K562 (cell line): ENCODE measurements at places on chromosomes 6 and 20. TPM values are rescaled to one million over a fixed set of nuclear protein-coding genes. Genes with fewer than 3 reads are reported as not detected.

- DNase-seq: no peak
These were observed 105.1 kb downstream of the TRMT11 start for GRCh38 chr6:126091466-126091865.

Gene CNR1
- 0.43 and 0.94 TPM in 2 replicates for polyA plus RNA-seq

DNA sequence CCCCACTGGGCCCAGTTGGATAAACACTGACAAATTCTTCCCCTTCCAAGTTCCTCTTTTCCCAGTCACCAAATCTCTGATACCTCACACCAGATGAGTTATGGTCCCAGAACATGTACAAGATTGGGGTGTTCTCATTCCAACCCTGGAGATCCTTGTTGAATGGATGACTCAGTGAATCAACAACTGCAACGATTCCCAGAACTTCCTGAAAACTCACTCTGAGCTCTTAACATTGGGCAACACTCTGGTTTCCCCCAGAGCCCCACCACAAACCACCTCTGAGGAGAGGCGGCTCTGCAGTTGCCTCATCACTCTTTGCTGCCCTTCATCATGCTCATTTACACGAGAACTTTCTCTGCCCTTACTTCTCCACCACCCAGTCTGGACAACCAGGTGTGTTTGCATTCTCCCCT is 115.2 kb downstream of the MRPL14 start:
- DNase-seq: no peak

DNA sequence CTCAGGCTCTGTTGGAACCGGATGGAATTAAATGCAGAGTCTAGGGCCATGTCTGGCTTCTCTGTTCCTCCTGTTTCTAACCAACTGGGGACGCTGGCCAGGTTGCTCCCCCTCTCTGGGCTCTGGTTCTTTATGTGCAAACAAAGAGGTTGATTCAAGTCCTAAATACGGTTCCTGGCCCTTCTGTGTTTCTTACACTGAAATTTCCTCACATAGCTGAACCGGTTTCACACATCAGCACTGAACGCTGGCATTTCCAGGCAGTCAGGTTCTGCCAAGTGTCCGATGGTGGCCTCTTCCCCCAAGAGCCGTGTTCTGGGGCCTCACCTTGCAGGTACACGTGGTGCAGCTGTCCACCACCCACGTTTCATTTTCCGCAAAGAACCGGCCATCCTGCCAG is 13.5 kb downstream of the THBS2 start:
- DNase-seq: no peak

DNA sequence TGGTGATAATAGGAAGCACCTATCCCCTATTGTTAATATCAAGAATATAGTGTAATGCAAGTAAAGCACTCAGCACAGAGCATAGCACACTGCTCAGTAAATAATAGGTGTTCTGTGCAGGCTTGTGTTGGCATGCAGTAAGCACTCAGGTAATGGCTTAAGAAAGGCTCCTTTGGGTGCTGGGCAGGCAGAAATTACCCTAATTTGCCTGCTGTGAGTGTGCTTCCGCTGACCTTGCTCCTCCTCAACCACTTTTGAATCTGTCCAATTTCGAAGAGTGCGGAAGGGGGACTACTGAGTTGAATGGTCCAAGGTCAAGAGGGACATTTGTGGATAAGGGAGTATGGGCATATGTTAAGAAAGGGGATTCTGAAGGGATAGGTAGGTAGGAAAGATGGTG is 15.4 kb downstream of the SRSF3 start:
- DNase-seq: no peak

DNA sequence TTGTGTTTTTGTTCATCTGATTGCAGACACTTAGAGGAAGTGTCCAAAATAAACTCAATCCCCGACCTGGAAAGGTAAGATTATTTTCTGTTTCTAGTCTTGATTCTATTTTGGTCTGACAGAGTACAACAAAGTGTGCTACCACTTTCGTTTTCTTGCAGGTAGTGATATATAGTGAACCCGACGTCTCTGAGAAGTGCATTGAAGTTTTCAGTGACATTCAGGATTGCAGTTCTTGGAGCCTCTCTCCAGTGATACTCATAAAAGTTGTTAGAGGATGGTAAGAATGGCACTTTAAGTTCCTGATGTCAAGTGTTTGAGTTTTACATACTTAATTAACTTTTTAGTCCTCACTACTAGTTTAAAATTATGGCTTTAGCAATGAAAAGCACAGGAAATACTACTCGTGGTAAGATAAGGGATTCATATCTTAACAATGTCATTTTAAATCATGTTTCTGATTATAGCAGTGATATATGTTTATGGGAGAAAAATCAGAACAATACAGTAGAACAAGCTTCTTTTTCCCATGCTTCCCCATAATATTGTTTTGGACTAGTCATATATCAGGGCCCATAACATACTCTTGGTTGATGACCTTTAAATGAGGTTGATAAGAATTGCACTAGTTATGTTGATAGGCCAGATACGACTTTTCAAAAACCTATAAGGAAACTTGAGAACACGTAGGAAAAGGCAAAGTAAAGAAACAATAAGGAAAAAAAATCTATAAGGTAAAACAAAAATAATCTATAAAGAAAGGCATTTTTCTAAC is 104.0 kb downstream of the RTN4IP1 start:
- DNase-seq: no peak

GRCh38 chr6:142694054-142694453 is 250.9 kb downstream of the HIVEP2 start:
- DNase-seq: no peak

- no peak for DNase-seq
These were observed 628.2 kb downstream of the PHF3 start for GRCh38 chr6:64263778-64264177.

Gene TPD52L1
- polyA plus RNA-seq: 148 and 149 TPM in 2 replicates

Gene GSTA2
- polyA plus RNA-seq: 0.08 and 0.13 TPM in 2 replicates

- peak; percentile 1 for DNase-seq
These were observed 113.7 kb upstream of the GGTLC1 start for GRCh38 chr20:24102290-24102689.

DNA sequence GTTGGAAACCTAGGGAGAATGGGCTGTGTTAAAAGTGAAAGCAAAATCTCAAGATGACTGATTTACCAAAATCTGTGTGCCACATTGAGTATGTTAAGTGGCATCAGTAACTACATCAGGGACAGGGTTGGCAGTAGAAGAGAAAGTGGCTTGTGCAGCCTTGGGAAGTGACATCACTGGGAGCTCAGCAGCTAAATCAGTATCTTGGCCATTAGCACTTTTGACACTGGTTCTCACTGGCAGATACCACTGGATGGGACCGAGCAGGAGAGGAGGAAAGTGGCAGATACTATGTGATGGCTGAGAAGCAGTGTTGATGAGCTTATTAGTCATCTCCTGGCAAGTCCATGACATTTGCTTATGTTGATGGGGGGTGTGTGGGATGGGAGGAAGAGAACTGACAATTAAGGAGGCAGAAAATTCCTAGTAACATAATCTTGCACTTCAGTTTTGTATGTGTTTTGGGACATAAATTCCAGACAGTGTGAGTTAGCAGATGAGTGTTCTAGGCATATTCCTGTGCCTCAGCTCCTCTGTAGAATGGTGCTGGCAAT is 322.2 kb downstream of the SOX4 start:
- no peak for DNase-seq

DNA sequence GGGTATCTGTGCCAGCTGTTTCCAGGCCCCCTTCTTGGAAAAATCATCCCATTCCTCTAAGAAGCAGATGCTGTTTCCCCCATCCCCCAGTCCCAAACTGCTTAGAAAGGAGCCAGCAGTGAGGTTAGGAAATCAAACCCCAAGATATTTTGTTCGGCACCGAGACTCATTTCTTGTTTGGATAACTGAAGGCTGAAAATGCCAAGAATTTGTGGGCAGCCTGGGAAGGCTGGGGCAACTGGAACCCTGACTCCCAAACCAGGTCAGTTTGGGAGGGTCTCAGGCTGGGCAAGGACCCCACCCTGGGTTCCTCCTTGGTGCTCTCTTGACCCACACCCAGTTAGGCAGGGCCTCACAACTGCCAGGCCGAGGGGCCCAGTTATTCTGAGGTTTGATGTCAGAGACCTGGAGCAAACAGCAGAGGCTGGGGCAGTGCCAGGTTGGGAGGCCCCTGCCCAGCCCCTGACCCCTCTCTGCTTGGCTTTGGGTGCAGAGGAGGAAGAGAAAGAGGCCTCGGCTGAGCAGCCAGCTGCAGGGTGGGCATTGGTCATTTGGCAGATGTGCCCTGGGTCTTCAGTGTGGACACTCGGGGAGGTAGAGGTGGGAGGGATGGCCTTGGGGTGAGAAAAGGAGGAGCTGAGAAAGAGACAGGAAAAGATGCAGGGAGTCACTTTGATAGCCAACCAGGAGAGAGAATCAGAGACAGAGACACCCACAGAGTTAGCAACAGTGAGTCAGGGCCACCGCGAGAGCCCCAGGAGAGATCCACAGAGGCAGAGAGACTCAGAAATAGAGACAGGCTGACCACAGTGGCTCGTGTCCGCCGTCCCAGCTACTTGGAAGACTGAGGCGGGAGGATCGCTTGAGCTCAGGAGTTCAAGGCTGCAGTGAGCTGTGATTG is 5.0 kb downstream of the ANGPT4 start:
- no peak for DNase-seq

GRCh38 chr20:53402233-53403005 is 191.2 kb downstream of the ZNF217 start:
- DNase-seq: no peak

Gene ERVFRD-1
- polyA plus RNA-seq: 0.05 TPM in 2 replicates

Gene BEND3
- 2.5 and 3.5 TPM in 2 replicates for polyA plus RNA-seq

DNA sequence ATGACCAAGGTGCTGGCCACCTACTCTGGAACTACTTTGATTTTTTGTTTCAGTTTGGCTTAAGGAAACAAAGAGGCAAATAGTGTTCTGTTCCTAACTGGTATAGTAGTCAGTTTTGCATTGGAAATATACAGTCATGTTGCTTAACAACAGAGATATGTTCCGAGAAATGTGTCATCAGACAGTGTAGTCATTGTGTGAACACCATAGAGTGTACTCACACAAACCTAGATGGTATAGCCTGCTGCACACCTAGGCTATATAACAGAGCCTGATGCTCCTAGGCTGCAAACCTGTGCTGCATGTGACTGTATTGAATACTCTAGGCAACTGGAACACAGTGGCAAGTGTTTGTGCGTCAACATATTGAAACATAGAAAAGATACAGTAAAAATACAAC is 80.4 kb downstream of the ARID1B start:
- no peak for DNase-seq

- no peak for DNase-seq
These were observed 117.0 kb downstream of the ERMARD start for GRCh38 chr6:169868458-169868857.

GRCh38 chr6:44672841-44673240 is 285.3 kb downstream of the CDC5L start:
- no peak for DNase-seq

DNA sequence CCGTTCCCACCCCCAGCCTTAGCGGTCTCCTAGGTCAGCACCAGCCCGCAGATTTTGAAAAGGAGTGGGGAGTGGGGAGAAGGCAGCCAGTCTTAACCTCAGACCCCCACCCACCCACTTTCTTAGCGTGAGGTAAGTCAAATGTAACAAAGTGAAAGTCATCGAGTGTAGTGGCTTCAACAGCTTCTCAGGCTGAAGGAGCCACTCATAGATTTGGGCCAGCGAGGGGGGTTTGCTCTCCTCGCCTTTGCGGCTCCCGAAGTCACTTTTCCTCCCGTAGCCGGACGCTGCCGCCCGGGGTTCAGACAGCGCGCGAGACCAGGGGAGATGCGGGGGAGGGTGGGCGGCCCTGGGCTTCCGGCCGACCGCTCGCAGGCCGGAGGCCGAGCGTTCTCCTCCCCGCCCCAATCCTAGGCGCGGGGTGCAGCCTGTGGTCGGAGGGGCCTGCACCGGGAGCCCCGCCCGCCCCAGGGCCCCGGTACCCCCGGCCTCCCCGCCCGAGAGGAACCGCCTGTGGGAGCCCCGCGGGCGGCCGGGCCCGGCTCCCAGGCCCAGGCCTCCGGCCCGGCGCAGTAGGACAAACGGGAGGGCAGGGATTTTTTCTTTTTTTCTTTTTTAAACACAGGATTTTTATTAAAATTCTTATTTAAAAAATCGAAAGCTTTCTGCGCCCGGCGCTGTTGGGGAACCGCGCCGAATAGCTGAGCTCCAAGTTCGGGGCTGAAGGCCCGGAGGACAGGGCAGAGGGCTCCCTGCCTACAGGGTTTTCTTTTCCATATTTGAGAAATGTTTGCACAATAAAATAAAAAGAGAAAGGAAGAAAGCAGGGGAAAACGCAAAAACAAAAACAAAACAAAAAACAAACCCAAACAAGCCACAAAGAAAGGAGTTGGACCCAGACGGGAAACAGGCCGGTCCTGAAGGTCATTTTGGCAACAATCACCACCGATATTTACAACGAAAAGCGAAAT is 3.2 kb downstream of the NKX2-2 start:
- DNase-seq: no peak

DNA sequence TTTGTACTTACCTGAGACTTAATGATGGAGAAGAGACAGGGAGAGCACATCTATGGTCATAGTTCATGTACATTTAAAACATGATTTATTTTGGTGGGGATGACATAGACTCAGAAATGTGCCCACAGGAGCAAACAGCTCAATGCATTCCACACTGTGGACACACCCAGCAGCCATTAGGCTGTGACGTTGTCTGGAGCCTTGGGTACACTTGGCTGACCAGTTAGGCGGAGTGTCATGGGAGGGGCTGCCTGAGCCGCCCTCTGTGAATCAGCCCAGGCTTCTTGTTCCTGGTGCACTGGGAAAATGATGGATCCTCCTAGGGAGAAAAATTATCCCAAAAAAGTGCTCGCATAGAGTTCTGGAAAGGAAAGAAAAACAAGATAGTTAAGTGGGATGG is 231.0 kb upstream of the GMDS start:
- DNase-seq: no peak

Gene TRIM40
- polyA plus RNA-seq: 0.08 TPM in 1 of 2 replicates, not detected in the other
